ENCODE measurements at places on chromosomes 16 and 17.
A peak's percentile ranks its signal among the peaks of the same experiment; 100 is the strongest.

DNA sequence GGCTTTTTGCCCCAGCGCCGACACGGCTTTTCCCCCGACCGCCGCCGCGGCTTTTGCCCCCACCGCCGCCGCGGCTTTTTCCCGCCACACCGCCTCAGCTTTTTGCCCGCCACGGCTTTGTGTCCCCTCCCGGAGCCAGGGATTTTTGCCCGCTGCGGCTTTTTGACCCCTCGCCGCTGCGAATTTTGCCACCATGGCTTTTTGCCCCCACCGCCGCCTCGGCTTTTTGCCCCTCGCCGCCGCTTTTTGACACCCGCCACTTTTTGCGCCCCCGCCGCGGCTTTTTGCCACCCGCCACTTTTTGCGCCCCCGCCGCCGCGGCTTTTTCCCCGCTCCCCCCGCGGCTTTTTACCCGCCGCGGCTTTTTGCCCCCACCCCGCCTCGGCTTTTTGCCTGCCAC is 1342.5 kb downstream of the TP53TG3F start:
- DNase-seq, result no peak

DNA sequence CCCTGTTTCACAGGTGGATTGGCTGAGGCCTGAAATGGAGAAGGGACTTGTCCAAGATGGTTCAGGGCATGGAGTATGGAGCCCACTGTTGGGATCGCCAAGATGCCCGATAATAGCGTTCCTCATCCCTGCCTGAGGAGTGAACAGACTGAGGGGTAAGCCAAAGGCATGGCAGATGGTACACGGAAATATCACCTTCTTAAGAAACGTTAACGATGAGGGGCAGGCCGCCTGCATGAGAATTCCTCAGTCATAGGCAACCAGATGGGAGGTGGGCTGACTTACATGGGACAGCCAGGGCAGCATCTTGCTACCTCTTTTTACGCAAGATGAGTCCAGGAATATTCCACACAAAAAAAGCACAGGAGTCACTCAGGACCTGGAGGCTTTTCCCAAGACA is 188.1 kb downstream of the CCDC182 start:
- no peak for DNase-seq

GRCh38 chr17:55037828-55038227 is 69.3 kb downstream of the STXBP4 start:
- DNase-seq, result no peak

- DNase-seq, result no peak
Observed at GRCh38 chr17:67435122-67435521, 58.0 kb downstream of the PITPNC1 start.

DNA sequence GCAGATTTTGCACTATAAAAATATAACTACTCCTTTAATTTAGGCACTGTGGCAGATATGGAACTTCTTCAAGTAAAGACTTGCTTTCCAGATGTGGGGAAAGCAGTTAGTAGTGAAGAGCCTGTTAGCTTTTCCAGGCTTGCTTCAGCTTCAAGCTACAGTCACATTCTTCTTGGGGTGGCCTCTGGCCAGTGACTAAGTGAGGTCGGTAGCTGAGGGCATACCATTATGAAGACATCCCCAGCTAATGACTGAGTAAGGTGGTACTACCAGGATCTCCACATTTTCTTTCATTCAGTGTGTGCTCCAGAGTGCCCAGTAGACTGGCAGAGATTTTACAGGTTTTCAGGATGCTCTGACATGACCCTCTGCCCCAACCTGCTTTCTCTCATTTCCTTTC is 167.1 kb upstream of the KIF2B start:
- no peak for DNase-seq

- DNase-seq, result no peak
Observed at GRCh38 chr17:29855686-29856085, 74.3 kb downstream of the SSH2 start.

- DNase-seq, result peak; percentile 57
Observed at GRCh38 chr16:67244387-67245185, 2.7 kb downstream of the FHOD1 start.
